Activated naive CD4-positive, alpha-beta T cell (primary cell): ENCODE measurements at places on chromosomes 12 and 14.

DNA sequence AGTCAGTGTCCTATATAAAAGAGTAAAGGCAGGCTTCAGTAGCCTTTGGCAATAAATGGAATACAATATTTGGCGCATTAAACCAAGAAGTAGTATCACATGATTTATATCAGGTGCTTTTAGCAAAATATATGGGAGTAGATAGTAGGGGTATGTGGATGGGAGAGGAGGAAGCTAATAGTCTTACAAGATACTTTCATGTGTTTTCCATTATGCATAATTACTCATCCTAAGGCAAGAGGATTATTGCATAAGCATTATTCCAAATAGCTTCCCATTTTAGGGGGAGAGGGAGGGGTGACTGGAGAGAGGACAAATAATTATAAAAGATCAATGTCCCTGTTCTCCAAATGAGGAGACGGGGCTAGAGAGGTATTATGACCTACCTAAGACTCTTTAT is 104.3 kb downstream of the DUSP6 start:
- no peak for DNase-seq

GRCh38 chr12:53989227-53990113 is 4.5 kb downstream of the HOXC10 start:
- no peak for DNase-seq

DNA sequence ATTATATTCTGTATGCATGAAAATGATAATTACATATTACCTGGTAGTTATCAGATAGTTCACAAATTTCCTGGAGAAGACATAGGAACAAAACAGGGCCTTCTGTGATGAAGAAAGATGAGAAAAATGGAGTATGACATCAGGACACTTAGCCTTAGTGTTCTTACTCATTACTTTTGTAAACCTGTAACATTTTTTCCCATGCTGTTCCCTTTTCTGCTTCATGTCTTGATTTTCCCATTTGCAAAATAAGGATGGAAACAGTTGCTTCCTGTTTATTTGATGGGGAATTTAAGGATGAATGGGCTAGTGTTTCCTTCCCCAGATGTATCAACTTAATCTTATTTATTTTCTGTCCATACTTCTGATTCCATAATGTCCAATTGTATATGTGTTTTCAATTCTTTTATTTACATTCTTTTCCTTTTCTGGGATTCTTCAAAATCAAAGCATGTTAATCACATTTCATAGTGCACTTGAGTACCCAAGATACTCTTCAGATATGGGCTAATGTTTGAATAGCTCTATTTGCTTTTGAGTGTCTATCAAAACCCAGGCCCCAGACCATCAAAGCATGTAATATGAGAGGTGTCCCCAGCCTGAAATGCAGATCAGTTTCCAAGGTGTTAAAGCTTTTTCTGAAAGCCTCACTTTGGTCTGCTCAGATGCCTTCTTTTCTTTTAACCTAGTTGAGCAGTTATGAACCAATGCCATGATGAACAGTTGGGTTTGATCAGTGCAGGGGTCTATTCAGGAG is 260.5 kb downstream of the RAD51B start:
- DNase-seq = no peak

DNA sequence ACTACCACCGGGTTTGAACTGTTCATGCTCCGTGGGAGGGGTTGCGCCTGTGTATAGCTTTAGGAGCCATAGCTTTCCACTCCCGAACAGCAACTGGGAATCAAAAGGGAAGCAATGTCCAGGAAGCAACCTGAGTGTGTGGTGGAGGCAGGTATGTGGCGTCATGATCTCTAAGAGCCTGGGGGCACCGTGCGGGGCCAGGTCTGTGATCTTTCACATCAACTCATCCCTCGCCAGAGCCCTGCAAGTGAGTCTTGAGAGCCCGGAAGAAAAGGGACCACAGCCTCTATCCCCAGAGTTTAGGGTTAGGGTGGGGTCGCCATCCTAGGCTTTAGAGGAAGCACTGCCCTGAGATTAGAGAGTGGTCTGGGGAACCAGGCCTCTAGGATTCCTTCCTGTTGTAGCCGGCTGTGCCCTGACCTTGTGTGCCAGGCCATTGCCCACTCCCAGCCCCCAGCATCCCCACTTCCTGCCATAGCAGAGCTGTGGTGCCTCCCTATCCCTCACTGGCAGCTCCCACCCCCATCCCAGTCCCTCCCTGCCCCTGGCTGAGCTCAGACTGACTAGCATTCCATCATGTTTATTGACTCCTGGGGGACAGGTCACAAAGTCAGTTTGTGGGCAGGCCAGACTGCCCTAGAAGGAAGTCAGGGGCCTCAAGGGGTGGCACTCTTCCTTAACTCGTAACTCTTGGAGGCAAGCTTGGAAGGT is 745 bp upstream of the ADCY4 start:
- no peak for DNase-seq

DNA sequence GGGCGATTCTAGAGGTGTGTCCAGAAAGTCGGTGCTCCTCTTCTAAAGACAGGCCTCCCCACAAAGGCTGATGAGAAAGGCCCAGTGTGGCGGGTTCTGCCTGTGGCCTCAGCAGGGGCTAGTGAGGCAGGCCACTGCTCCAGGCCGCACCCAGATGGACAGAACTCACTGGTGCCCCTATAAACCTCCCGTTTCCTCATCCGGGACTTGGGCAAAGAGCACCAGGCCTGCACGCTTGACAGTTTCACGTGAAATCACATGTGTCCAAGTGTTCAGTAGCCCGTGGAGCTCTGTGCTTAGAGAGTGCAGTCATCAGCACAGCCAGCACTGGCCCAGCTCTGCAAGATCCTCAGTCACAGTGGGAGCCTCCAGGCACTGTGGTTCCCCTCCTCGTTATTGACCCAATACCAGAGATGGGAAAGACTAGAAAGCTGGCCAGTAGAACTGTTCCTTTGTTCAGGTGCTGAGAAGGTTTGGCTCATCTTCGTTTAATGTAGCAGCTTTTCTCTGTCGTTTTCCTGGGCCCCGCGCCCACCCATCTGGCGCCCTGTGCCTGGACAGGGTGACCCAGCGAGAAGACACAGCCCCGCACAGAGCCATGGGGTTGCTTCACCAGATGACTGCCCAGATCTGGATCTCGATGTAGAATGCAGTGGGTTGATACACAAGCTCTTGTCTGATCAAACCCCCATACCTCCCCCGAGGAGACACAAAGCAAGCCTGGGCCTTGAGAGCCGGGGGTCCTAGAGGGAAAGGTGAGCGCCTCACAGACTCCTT is 26.3 kb downstream of the IL31 start:
- no peak for DNase-seq

- no peak for DNase-seq
Observed at GRCh38 chr14:53807542-53807941, 149.1 kb downstream of the BMP4 start.

- DNase-seq = no peak
Observed at GRCh38 chr14:29223947-29224346, 457.4 kb downstream of the FOXG1 start.

- DNase-seq = no peak
Observed at GRCh38 chr14:37864861-37865718, 269.7 kb downstream of the TTC6 start.

- no peak for DNase-seq
Observed at GRCh38 chr12:124881123-124881522, 17.5 kb upstream of the SCARB1 start.

- no peak for DNase-seq
Observed at GRCh38 chr14:62280366-62280765, 518.1 kb downstream of the SNAPC1 start.

- no peak for DNase-seq
Observed at GRCh38 chr12:57541001-57541400, 6.0 kb downstream of the DCTN2 start.
